ENCODE measurements at places on chromosomes 3 and 15.
A peak's percentile ranks its signal among the peaks of the same experiment; 100 is the strongest.

DNA sequence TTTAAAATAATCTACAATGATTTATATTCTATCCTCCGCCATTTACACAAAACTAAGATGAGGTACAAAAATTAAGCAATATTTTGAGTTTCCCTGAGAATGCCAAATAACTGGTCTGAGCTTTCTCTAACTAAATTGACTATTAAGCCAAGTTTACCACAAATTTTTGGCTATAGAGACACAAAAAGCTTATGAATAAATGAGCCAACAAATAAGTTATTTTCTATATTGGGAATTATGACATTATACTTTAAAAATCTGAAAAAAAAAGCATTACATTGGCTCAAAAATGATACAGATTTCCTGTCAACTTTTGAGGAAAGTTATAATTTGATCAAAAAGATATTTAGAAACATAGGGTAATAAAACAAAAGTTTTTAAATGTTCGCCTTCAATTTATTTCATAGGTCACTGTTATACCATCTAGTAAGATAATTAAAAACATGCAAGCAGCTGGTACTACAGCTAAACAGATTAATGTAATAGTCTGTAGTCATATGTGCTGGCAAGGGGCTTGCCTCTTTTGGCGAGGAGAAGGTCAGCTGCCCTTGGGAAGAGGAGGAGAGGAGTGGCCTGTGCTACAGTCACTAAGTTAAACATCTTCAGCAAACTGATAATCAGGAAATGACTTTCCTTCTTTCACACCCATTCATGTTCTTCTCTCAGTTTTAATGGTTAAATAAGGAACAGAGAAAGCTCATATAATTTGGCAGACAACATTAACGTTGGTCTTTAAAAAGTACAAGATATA lies 318.5 kb downstream of the TBC1D5 start:
- DNase-seq = no peak

DNA sequence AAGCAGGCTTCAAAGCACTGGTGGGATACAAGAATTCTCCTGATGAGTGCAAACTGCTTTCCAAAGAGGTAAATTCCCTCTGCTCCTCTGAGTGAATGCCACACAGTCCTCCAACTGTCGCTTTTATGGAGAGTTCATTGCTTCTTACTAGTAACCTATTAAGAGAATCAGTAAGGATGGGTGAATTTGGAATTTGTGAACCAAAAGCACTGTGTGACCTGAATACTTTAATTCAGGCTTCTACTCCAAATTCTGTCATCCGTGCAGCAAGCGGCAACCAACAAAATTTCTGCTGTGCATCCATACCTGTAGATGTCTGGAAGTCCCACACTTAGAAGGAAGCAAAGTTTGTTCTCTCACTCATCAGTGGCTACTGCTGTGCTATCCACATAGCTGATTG lies 66.7 kb upstream of the SNRK start:
- DNase-seq = no peak

- DNase-seq = no peak
These were observed 36.7 kb downstream of the HMCES start for GRCh38 chr3:129315223-129315997.

GRCh38 chr15:67340630-67341029 lies 86.0 kb downstream of the IQCH start:
- DNase-seq = no peak

GRCh38 chr3:36957862-36958686 lies 13.2 kb upstream of the TRANK1 start:
- no peak for DNase-seq

GRCh38 chr15:100831467-100831866 lies 48.2 kb upstream of the ALDH1A3 start:
- no peak for DNase-seq

- DNase-seq = no peak
These were observed 143.7 kb upstream of the KCNMB2 start for GRCh38 chr3:178392511-178392926.

DNA sequence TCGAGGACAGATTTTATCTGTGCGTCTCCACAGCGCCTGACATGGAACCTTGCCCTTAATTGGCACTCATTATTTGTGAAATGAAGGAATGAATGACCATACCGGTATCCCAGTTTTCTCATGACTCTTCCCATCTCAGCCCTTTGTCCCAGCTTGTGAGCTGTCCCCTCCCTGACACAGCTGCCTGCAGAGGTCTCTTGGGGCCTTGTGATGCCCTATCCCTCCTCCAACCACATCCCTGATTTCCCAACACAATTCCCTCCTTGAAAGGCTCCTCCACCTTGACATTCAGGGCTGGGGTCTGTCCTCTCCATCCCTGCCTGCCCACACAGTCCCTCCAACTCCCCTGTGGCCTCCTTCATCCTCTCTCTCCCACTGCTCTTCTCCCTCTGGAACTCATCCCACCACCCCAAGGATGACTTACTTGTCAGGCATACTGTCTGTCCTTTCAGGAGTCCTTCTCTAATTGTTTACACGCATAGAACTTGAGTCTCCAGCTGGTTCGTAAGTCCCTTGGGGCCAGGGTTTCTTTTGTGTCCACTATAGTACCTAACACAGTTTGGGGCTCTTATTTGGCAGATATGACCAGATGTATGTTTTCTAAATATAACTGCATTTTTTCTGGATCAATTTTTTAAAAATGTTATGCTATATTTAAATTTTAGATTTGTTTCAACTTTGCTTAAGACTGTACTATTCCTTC lies 35.6 kb upstream of the FILIP1L start:
- DNase-seq = no peak

DNA sequence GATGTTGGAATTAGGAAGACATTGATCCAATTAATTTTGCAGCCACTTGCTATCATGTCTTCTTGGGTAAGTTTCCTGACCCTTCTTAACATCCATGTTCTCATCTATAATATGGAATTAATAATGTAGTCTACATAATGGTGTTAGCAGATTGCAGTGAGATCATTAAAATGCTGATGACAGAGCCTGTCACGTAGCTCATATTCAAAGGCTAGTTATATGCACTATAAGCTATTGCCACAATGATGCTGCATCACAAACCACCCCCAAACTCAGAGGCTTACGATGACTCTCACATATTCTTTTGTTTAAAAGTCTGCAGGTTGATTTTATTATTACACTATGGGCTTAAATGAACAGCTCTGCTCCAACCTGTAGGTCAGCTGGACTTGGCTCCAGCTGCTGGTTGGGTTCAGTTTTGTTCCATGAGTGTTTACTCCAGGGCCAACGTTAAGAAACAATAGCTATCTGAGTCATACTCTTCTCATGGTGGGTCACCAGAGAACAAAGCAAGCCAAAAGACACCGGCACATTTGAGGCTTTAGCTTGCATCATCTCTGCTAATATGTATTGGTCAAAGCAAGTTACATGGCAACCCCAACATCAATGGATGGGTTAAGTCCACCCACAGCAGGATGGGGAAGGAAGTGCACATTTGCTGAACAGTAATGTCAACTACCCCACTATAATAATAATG lies 250.0 kb upstream of the SLCO3A1 start:
- no peak for DNase-seq

DNA sequence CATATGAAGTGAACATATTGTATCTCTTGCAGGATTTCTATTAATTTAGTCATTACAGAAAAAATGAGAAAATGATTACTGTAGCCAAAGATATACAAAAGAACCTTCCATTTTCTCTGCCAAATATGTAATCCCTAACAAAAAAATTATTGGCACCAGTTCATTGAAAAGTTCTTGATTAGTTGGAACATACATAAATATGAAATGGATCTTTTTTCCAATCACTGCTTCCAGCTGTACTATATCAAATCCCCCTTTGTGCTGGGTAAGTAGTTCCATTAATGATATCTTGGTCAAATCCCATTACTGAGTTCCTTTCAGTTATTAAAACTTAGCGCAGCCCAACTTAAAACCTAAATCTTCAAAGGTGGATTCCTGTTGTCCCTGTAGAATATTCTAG lies 263.8 kb downstream of the SLC9A9 start:
- no peak for DNase-seq

- no peak for DNase-seq
These were observed 112.8 kb upstream of the MEF2A start for GRCh38 chr15:99452728-99453636.

- no peak for DNase-seq
These were observed 66.2 kb downstream of the KLF13 start for GRCh38 chr15:31392761-31393401.

DNA sequence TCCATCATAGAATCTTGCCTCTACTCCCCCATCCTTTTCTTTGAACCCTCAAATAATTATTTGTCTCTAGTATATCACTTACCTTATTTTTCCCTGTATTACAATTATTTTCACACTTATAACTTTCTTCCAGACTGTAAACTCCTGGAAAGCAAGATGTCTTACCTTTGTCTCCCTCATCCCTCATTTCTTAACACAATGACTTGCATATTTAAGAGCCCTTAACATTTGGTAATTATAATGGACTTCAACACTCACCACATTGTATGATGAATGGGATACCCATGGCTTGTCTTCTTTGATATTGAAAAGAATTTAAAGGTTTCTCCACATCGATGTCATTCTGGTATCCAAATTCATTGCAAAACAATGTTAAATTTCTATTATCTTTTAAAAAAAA lies 81.4 kb upstream of the GUCA1C start:
- no peak for DNase-seq

DNA sequence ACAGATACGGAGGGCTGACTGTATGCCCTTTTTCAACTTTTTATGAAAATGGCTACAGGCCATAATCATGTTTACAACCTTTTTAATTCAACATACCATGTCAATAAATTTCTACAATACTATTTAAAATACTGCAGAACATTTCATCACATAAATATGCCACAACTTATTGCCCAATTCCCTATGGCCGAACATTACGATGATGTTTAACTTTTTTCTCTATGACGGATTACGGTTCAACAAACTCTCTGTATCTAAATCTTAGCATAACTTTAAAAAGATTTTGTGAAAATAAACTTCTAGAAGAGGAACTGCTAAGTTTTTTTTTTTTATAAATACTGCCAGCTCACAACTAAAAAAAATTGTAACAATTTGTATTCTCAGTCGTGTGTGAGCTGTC lies 220.4 kb downstream of the OSBPL10 start:
- no peak for DNase-seq

DNA sequence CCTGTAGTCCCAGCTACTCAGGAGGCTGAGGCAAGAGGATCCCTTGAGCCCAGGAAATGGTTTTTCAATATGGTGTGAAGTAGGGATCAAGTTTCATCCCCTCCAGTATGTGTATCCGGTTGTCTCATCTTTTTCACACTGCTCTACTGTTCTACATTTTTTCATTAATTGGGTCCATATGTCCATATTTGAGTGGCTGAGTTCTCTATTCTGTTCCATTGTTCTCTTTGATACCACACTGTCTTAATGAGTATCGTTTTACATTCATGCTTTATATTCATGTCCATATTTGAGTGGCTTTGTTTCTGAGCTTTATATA lies 81.6 kb upstream of the LRRFIP2 start:
- DNase-seq = no peak

- DNase-seq = no peak
These were observed 437 bp downstream of the MKRN2OS start for GRCh38 chr3:12544652-12545472.

DNA sequence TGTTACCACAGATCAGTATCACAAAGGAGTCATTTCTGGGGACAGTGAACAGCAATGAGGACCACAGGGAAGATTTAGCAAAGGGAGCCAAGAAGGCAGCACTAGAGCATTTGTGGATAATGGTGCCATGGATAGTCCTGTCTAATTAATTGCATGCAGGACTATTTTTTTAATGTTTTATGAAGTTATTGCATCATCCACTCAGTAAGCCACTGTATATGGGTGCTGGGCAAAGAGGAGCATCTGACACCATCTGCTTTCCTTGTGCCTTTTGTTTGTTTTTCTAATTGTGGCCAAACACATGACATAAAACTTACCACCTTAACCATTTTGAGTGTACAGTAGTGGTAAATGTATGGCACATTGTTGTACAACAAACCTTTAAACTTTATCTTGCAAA lies 301.1 kb upstream of the LRRFIP2 start:
- no peak for DNase-seq

- no peak for DNase-seq
These were observed 20.4 kb upstream of the NFKBIZ start for GRCh38 chr3:101828691-101829436.

- peak; percentile 31 for DNase-seq
These were observed 330.1 kb downstream of the SOX2 start for GRCh38 chr3:182041668-182042291.

DNA sequence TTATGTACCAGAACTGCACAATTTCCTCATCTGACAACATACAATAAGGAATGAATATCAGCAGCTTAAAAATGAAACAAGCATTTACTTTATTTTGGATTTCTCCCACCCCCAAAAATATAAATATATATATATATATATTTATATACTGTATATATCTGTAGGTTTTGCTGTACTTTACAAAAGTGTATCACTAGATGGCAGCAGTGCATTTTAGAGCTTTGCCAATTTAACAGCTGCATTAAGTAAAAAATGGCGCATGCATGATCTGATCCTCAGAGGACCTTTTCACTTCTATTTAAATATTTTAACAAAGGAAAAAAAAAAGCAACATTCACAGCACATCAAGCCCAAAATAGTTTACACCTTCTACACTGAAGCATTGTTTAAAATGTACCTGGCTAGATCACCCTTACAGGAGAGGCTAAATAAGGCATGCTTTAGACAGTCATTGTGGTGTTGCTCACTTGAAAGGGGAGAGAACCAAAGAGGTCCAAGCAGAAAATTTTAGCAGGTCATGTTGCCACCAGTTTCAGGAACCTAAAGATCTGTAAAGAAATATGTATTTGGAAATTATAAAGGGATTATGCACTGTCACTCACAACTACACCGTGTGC lies 72.6 kb downstream of the NPTN start:
- peak; percentile 45 for DNase-seq

GRCh38 chr3:36496684-36497633 lies 116.7 kb downstream of the STAC start:
- no peak for DNase-seq

- no peak for DNase-seq
These were observed 250.1 kb upstream of the HES1 start for GRCh38 chr3:193885832-193886231.

DNA sequence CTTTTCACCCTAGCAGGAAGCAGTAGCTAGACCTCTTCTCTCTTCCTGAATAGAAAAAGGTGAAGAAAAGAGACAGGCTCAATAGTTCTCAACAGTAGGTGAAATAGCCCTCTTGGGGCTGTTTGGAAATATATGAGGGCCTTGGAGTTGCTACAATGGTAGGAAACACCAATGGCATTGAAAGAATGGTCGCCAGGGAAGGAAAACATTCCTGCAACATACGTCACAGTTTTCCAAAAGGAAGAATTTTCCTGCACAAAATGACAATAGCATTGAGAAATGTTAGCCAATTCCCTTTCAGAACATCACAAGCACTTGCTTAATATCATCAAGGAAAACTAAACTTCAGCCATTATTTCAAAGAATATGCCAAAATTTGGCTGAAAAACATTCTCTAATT lies 484.5 kb downstream of the IGSF11 start:
- no peak for DNase-seq

GRCh38 chr3:188950832-188951489 lies 220.8 kb upstream of the TPRG1 start:
- DNase-seq = no peak

- no peak for DNase-seq
These were observed 7.2 kb downstream of the CLCN2 start for GRCh38 chr3:184354121-184354728.
